Osteoblast (primary cell): ENCODE measurements at places on chromosomes 13 and 19. TPM values are rescaled to one million over a fixed set of nuclear protein-coding genes. Genes with fewer than 3 reads are reported as not detected.

The OR7C1 gene
- not detected in 2 replicates for total RNA-seq

DNA sequence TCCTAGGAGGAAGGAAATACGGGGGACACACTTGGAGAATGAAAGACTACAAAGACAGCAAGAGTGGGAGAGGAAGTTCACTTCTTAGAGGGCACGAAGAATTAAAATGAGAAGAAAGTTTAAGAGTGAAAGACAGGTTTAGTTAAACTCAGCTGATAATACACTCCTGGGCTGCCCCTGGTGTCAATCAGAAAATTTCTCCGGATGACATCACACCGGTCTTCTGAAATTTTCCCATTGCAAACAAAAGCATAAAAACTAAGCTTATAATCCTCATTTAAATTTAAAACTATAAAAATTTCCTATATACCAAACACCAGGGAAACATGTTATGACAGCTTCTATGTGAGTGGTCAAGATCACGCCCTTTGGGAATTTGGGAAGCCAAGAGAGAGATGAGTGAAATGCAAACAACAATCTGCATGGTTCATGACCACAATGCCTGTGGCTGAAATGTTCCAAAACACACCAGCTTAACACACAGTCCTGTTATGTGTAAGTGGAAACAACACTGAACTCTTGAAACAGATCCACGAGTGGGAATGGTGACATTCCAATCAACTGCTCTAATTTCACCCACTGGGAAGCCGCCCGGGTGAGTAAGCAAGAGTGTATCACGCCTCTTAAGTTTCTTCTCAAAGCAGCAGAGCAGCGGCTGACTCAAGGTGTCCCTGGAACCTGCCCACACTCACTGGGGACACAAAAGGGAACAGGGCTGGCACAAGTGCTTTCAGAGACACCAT, 49.0 kb downstream of the BRD4 start:
- DNase-seq = no peak

DNA sequence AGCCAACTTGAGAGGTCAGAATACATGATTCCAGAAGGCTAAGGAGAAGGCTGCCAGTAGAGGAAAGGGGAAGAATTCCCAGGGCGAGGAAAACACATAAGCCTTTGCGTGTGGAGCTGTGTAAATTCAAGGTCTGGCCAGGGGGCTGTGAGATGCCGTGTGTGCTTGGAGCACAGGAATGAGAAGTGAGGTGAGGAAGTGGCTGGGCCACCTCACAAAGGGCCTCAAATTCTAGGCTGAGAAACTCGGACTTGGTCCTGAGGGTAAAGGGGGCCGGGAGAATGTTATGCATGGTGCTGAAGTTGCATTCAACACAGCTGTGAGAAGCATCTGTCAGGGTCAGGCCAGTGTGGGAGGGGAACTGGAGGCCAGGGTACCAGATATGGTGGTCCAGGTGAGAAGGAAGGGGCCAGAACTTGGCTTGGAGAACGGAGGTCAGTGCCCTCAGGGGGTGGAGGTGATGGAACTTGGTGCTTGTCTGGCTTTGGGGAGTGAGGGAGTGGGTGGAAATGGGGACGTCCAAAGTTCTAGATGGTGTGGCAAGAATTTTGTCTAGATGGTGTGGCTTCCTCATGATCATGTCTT, 4.9 kb upstream of the ZNF580 start:
- DNase-seq = peak; percentile 82

DNA sequence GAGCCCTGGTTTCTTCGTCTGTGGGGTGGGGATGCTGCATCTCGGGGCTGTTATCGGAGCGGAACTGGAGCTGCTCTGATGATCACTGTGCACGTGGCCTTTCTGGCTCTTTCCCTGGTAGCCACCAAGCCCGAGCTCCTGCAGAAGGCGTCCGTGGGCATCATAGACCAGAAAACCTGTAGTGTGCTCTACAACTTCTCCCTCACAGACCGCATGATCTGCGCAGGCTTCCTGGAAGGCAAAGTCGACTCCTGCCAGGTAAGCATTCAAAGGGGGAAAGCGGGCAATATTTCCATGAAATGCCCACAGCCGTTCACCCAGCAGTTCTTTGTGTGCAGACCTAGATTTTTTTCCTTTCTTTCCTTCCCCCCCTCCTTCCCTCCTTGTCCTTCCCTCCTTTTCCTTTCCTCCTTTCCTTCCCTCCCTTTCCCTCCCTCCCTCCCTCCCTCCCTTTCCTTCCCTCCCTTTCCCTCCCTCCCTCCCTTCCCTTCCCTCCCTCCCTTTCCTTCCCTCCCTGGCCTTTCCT, 9.4 kb downstream of the TIMM13 start:
- peak; percentile 62 for DNase-seq

The UNC13A gene
- under 0.01 TPM in 2 replicates for total RNA-seq

The CATSPERD gene
- total RNA-seq = under 0.01 TPM in 2 replicates

- DNase-seq = peak; percentile 96
These were observed 2.5 kb downstream of the KLK10 start for GRCh38 chr19:51016798-51017683.

DNA sequence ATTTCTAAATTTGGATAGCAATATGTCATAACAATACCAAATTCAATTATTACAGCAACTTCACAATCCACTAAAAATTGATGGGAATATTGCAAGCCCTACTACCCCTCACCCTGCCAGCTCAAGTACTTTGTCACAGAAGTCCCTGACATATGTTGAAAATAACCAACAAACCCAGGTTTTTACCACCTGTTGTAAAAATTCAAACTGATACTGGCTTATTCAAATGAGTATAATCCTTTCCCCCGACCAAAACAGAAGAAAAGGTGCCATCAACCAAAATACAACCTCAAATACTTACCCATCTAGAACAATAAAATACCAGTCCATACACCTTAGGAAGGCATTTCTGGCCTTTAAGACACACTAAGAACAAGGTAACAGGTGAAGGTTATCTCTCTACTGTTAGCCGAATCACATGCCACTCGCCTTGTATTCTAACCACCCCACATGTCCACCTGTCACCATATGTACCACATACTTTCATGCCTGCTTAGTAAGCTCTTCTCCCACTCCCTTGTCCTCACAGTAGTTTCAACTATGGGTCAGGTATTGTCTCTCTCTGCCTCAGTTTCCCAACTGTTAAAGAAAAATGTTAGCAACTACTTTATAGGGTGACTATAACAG, 53.1 kb downstream of the USP12 start:
- no peak for DNase-seq

GRCh38 chr19:16315825-16316505, 8.7 kb upstream of the KLF2 start:
- DNase-seq = peak; percentile 96

DNA sequence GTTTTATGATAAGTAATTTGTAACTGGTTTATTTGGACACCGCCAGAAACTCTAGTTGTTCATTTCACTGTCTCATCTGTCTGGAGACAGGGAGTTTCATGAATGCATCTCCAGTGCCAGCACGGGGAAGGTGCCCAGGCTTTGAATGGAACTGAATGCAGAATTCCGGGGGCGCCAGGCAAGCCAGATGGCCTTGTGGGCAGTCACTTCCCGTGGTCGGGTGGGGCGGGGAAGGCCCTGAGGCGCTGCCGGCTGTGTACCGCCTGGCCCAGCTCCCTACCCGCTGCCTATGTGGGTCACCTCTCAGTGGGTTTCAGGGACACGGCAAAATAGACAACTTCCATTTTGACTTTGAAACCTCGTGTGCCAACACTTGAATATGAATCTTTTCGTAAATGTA, 28.8 kb upstream of the MCF2L start:
- no peak for DNase-seq

- DNase-seq = no peak
These were observed 28.7 kb upstream of the CD33 start for GRCh38 chr19:51196181-51196580.

DNA sequence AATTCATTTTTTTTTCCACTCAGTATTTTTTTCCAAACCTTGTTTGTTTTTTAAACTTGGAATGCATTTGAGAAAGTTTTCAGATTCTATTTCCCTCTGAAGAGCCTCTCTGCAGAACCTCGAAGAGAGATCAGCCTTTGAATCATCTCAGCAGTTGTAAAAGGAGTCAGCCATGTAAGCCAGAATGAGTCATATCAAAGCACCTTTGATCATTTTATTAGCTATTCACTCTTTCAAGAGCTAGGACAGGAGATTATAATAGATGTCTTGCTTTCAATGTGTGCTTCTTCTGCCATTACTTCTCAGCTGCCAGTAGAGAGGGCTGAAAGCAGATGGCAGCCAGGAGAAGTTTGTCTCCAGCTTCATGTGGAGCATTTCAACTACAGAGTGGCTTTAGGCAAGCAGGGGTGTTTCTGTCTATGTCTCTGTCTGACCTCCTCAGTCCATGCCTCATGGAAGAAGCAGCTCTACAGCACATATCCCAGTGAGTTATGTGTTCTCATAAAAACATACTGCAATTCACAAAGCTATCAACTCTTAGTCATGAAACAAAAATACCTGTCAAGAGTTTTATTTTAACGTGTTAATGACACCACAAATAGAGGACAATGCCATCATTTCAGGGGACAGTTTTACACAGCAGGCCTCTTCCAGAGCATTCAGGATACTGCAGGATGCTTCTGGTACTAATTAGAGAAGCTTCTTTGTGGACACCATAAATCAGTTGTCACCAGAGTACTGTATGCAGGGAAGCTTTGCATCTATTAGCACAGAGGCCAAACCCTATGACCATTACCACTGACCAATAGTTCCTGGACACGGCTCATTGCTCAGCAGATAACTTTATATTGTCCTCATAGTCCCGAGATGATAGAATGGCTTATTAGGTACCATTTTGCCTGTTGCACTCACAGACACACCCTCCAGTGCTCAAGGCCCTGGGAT, 94.3 kb downstream of the NHLRC3 start:
- peak; percentile 4 for DNase-seq

The TBC1D17 gene
- total RNA-seq = 21.4 and 26.5 TPM in 2 replicates

GRCh38 chr19:55678121-55678671, 3.2 kb downstream of the EPN1 start:
- no peak for DNase-seq

DNA sequence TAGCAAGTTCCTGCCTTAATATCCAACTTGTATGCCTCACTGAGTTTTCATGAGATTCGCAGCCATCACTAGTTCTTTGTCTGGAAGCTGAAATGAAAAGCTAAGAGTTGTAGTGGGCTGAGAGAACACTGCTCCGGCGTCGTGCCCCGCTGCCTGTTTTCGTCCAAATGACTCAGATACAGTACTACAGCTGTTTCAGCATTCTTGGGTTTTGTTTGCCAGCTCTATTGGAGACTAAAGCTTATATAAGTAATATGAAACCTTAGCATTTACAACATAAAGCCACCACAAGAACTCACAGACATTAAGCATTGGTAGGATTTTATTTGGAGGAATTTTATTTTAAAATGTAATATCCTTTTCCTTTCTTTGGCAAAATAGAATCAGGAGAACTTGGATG, 299.7 kb downstream of the DLEU7 start:
- no peak for DNase-seq

The ZNF222 gene
- total RNA-seq = 6.8 and 7.6 TPM in 2 replicates

DNA sequence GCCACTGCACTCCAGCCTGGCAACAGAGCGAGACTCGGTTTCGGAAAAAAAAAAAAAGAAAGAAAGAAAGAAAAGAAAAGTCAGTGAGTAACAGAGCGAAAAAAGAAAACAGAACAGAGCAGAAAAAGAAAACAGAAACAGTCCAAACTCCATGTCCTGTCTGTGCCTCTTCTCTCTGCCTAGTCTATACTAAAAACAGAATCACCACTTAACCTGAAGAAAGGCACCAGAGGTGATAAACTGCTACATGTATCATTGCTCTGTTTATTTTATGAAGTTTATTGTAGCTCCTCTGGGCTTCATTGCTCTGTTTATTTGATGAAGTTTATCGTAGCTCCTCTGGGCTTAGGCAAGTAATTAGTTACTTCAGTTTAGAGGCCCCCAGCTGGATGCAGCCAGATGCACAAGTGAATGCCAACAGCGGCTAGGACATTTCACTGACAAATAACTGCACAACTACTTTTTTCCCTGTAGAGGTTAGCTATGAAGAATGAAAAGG, 39.2 kb downstream of the TBC1D4 start:
- no peak for DNase-seq

GRCh38 chr13:114212158-114212495, 22.6 kb upstream of the CDC16 start:
- no peak for DNase-seq

DNA sequence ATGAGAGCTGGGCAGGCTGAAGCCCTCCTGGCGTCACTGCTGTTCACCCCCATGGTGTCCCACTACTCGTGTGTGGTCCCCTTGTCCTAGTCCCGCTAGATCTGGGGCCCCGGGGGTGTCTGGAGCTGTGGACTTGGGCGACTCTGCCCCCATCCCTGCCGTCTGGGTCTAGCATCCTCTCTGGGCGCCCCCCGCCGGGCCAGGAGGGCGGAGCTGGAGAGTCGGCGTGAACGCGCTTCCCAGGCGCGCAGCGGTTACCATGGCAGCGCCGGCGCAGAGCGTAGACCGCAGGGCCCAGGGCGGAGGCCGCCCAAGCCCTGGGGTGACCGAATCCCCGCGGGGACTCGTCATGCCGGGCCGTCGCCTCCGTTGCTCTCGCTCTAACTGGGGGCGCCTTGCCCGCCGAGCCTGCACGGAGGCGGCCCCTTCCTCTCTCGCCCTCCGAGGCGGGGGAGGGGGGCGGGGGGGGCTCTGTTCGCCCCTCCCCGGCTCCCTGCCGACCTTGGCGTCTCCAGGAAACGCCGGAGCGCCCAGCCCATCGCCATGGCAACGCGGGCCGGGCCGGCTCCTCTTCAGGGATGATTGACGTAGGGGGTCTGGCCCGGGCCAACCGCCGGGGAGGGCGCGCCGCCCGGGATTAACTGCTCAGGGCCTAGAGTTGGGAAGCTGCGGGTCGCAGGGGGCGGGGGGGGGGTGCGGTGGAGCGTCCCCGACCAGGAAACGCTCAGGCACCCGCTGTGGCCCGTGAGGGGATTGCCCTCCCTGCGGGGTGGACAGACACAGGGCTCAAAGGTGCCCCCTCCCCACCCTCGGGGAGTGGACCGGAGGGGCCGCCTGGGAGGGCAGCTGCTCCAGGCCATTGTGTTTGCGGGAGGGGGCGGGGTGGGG, 8.9 kb downstream of the ISYNA1 start:
- DNase-seq = peak; percentile 99

The RDH8 gene
- not detected in 2 replicates for total RNA-seq

- DNase-seq = peak; percentile 81
These were observed 57.0 kb downstream of the NUFIP1 start for GRCh38 chr13:44932171-44932849.

DNA sequence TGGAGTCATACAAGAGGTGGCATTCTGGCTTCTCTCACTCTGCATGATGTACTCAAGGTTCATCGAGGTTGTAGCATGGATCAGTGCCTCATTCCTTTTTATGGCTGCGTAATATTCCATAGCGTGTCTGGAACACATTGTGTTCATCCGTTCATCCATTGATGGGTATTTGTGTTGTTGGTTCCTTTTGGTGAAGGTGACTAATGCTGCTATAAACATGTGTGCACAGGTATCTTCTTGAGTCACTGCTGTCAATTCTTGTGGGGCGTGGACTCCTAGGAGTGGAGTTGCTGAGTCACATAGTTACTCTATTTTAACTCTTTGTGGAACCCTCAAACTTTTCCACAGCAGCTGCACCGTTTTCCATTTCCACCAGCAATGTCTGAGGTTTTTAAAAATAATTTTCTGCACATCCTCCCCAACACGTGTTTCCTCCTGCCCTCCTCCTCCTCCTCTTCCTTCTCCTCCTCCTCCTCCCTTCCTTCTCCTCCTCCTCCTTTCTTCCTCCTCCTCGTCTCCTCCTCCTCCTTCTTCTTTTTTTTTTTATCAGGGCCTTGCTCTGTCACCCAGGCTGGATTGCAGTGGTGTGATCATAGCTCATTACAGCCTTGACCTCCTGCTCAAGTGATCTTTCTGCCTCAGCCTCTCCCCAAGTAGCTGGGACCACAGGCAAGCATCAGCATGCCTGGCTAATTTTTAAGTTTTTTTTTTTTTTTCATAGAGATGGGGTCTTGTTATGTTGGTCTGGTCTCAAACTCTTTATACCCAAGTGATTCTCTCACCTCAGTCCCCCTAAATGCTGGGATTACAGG, 2.0 kb upstream of the TMEM221 start:
- no peak for DNase-seq

The TTC9B gene
- total RNA-seq = not detected in 2 replicates
